ENCODE measurements at places on chromosomes 7 and 10.

DNA sequence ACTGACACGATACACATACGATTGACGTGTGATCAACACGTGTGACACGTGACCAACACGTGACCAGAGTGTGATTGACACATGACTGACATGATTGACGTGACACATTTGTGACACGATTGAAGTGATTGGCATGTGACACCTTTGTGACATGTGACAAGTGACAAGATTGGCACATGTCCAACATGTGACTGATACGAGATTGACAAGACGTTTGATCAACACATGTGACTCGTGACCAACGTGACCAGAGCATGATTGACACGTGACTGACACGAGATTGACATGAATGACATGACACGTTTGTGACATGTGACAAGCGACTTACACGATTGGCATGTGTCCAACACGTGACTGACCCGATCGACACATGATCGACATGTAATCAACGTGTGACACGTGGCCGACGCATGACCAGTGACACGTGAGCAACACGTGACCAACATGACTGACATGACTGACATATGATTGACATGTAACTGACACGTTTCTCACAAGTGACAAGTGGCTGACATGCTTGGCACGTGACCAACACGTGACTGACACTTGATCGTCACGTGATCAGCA lies 22.0 kb downstream of the CRPPA start:
- no peak for DNase-seq

GRCh38 chr10:93392121-93392520 lies 90.0 kb downstream of the MYOF start:
- DNase-seq: no peak

DNA sequence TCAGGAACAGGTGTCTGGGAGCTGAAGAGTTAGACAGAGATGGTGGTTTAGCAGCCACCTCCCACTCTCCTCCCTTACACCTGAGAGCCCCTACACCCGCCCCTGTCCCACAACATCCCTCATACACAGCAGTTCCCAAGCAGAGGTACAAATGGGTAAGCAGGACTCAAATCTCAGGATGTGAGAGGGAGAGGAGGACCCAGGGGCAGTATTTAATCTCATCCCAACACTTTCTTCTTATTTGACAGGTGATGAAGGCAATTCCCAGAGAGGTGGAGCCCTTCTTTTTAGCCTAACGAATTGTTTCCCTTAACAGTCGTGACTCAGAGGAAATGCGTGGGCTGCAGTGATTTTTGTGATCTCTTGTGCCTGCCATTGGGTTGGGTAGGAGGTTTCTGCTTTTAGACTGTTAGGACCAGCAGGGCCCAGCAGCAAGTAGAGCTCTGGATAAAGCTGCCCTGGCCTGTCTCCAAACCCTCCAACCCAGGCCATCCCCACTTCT lies 191.3 kb downstream of the HECW1 start:
- DNase-seq: peak; percentile 68

- no peak for DNase-seq
Observed at GRCh38 chr10:117342641-117343040, 32.6 kb downstream of the PDZD8 start.

GRCh38 chr7:106765727-106766355 lies 99.2 kb upstream of the PIK3CG start:
- no peak for DNase-seq

GRCh38 chr10:69976795-69977546 lies 75.7 kb upstream of the MACROH2A2 start:
- no peak for DNase-seq

DNA sequence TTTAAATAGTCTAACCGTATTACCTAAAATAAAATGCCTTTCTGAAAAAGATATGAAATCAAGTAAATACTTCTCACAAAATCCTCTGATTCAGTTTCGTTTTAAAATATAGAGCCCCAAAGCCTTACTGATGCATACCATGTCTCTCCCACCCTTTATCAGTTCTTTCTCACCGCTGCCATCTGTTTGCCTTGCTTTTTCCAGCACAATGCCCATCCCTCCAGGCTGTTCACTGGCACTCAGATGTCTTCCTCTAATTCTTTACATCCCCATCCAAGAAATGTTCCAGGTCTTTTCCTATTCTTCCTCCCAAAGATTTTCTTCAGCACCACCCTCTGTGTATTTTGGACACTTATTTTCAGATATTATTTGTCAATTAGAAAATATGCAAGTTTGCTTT lies 116.5 kb upstream of the LRRN3 start:
- no peak for DNase-seq

- DNase-seq: peak; percentile 10
Observed at GRCh38 chr10:94361171-94361794, 1.5 kb downstream of the NOC3L start.

DNA sequence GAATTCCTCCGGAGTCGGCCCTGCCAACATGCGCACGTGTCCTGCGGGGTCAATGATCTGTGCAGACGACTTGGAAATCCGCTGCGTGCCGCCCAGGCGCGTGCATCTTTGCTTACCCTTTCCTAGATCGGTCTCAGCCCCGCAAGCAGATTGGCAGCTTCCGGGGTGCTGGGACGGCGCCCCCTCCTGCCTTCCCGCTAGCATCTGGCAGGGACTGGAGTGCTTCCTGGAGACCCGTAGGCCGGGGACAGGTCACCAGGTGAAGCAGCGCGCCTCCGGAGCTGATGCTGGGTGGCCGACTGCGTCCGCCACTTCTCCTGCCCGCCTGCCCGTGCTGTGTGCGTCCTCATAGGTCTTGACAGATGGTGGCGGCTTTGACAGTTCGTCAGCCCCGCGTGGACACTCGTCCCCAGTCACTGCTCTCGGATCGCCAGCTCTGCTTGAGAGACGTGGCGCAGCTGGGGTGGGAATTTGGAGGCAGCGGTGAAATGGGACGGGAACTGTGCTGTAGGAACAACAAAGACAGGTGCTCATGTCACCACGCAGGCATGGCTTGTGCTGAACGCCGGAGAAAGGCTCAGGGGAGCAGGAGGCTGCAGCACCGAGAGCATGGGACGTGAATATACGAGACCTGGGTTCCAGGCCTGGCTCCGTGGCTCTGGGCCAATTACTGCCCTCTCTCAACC lies 21.9 kb upstream of the KCNK18 start:
- DNase-seq: peak; percentile 26

Measured in stimulated activated CD4-positive, alpha-beta T cell treated with anti-CD3 and anti-CD28 coated beads, Interleukin-4, amount 100 ng/mL, for 24 hours (primary cell).